ENCODE measurements at places on chromosomes 3 and 15.

- DNase-seq = no peak
Measured at GRCh38 chr3:1551741-1552140, 458.9 kb downstream of the CNTN6 start.

- peak; percentile 12 for DNase-seq
Measured at GRCh38 chr15:69812861-69813261, 284.9 kb downstream of the TLE3 start.

- no peak for DNase-seq
Measured at GRCh38 chr15:52276256-52276770, 19.3 kb downstream of the MYO5C start.

- no peak for DNase-seq
Measured at GRCh38 chr3:24027946-24028345, 82.9 kb downstream of the NR1D2 start.

DNA sequence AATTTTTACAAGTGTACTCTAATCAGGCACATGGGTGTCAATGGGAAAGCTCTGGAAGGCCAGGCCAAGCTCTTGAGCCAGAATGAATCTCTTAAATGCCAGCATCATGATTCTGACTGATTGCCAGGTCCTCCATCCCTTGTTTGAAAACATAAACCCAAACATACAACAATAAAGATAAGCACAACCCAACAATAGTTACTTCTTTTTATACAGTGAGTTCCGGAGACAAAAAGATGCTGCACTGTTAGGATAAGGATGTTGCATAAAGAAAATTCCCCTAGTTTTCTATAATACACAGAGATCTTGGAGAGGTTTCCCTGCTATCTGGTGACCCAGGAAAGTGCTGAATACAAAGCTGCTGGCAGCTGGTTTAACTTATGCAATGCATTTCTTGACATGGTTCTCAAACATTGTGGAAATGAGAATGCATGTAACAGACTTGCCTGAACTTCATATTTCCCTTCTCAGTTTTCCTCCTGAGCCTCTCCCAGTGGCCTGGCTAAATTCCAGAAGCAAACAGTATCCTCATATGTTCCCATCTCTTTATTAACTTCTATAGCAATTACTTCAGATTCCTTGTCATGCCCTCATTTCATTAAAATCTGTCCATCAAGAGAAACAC lies 180.1 kb upstream of the PRICKLE2 start:
- no peak for DNase-seq

DNA sequence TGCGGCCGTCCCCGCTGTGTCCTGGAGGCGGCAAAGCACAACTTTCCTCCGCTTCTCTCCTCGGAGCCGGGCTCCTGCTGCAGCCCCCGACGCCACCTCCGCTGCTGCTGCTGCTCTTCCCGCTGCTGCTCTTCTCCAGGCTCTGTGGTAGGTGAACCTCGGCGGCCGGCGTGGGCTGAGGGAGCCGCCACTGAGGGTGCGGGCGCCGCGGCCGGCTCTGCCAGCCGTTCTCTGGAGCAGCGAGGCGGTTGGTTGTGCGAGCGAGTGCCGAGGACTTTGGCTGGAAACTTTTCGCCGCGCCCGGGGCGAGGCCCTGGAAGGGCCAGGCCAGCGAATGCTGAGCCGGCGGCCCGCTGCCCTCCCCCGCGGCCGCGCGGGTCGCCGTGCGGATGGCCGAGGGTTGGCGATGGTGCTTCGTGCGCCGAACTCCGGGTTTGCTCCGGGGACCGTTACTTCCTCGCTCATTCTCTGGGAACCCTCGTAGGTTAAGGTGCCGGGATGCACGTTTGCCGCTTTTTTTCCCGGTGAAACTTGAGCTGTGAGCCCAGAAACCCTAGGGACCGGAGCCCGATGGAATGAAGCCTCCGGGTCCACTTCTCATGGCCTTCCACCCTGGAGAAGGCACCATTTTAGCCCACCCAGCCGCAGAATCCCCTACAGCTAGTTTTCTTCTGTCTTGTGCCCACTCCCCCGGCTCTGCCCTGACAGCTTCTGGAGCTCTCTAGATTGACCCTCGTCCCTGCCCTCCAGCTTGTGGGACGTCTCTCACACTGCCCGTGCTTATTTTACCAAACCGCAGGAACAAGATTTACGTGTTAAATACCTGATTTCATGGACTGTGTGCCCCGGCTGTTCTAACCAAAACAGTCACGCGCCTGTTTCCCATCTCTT lies 660 bp downstream of the NECTIN3 start:
- DNase-seq = no peak

- DNase-seq = no peak
Measured at GRCh38 chr3:193509103-193509965, 45.4 kb downstream of the ATP13A4 start.

- DNase-seq = no peak
Measured at GRCh38 chr15:75038231-75038630, 14.8 kb downstream of the PPCDC start.

DNA sequence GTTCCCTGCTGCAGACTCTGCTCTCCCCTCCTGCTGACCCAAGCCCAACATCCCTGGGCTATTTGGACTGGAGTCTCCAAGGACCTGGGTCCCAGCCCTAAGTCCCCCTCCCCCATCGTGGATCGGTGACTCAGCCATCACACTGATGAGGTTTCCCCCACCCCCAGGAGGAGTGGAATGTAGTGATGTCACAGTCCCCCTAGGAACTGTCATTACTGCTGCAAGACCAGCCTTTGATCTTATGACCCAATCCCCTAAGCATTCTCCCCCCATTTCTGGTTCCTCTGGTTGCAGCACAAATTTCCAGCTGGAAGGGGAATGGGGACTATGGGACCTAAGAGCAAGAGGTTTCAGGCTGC lies 63.4 kb upstream of the CSPG4 start:
- DNase-seq = peak; percentile 30

Data from iPS DF 19.7 (cell line).